ENCODE measurements at places on chromosomes 16 and 17. TPM values are rescaled to one million over a fixed set of nuclear protein-coding genes. Genes with fewer than 3 reads are reported as not detected.

Gene JPH3
- total RNA-seq = not detected

Gene CDH13
- 112 TPM for total RNA-seq

Gene DLG4
- total RNA-seq = 18.1 TPM

Gene CSH1
- not detected for total RNA-seq

Gene PPY
- not detected for total RNA-seq

Gene TMEM235
- total RNA-seq = not detected

Gene WNT9B
- not detected for total RNA-seq

Gene TMEM220
- total RNA-seq = not detected

Gene KRTAP17-1
- not detected for total RNA-seq

Gene SLC9A5
- total RNA-seq = 2.9 TPM

Gene CWC25
- total RNA-seq = 26.7 TPM

Gene CSF3
- total RNA-seq = not detected

Gene OR1A2
- total RNA-seq = not detected

Measured in A375 (cell line).